ENCODE measurements at places on chromosomes 7 and 10.

DNA sequence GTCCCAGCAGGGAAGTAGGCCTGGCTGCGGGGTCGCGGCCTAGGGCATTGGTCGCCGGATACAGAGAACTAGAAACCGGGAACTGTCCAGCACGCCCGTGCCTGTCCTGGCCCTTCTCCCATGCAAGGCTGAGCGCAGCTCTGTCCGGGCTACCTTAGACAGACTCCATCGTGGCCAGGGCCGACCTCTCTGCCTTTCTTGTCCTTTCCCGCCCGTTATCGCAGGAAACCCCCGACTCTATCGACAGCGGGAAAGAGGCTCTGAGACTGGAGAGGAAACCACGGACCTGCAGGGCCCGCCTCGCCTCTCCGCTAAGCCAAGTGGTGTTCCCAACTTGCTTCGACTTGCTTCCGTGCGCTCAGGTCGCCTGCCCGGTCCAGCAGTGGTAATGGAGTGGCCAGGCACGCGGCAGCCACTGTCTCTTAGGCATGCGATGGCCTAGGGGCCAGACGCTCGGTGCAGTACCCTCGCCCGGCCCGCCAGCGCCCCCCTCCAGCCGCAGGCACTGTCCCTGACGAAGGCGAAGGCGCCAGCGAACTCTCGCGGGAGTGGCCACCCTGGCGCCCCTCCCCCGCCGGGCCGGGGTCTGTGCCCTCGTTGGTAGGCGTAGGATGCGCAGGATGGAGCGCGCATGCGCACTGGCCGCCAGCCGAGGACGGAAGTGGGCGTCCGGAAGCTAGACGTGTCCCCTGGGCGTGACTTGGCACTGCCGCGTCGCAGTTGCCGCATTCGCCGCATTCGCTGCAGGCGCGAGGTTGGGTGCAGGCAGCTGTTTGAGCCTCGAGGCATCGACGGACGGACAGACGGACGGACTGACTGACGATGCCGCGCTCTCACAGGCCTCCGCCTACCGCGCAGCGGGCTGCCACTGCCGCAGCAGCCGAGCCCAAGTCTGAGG, 54.4 kb downstream of the MCMBP start:
- DNase-seq = peak; percentile 97

- no peak for DNase-seq
These were observed 117.2 kb downstream of the DLG5 start for GRCh38 chr10:77809336-77809735.

DNA sequence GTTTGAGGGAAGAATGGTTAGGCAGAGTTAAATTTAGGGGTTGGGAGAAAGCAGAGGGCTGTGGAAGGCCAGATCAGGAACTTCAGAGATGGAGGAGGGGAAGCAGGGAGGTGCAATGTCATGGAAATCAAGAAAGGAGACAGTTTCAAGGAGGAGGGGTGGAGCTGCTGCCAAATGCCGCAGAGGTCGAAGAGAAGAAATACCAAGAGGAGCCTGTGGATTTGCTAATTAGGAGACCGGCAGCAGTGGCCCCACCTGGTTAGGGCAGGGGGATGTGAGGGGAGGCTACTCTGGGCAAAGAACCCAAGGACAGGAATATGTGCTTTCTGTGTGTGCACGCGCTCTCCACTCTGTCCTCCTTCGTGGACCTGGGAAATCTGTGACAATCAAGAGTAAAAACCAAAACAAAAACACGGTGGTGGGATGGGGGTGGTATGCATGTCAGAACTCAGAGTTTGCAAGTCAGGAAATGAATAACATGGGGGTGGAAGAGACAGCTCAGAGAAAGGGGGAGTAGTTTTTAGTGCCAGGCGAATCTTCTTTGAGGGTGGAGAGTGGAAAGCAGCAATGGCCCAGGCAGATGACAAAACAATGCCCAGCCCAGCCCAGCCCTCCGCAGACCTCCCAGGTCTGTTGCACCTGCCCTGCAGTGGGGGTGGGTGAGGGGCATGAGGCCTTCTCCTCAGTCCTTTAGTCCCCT, 102.9 kb upstream of the PAX2 start:
- DNase-seq = no peak

- no peak for DNase-seq
These were observed 3.5 kb downstream of the FOXP2 start for GRCh38 chr7:114418117-114418516.

DNA sequence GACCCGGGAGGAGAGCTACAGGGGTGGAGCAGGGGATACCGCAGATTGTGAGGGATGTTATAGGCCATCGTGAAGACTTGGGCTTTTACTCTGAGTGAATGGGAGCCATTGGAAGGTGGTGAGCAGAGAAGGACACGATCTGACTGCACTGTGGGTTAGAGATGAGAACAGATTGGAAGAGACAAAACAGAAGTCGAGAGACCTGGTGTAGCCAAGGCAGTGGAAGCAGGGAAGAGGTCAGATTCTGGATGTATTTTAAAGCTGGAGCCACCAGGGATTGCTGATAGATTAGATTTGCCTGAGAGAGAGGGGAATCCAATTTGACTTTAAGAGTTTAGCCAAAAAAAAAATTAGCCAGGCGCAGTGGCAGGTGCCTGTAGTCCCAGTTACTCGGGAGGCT, 21.6 kb upstream of the EEPD1 start:
- DNase-seq = no peak

- DNase-seq = no peak
These were observed 14.5 kb downstream of the PYROXD2 start for GRCh38 chr10:98400482-98400881.
